ENCODE measurements at places on chromosomes 4 and X.

GRCh38 chr4:8705161-8706145 is 112.9 kb downstream of the CPZ start:
- no peak for DNase-seq

DNA sequence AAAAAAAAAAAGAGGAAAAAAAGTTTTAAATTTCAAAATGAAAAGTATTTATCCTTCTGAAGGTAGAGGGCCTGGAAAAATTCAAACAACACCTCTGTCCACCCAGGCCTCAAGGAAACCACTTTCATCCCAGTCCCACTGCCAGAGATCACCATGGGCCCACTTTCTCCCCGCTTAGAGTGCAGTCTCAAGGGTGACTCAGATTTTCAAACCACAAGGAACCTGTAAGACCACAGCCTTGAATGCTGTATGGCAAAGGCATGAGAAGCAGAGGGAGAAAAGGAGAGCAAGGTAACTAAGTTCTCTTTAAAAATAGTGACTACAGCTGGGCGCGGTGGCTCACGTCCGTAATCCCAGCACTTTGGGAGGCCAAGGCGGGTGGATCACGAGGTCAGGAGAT is 87.9 kb upstream of the PACRGL start:
- DNase-seq = no peak

GRCh38 chrX:66638591-66639500 is at the start of gene EDA2R:
Gene EDA2R (minus strand): TSS chrX:66639078. CDS start chrX:66616020, 23,058 bp downstream.
- DNase-seq = peak; percentile 28

GRCh38 chrX:132665676-132666075 is 176.8 kb upstream of the MBNL3 start:
- no peak for DNase-seq

DNA sequence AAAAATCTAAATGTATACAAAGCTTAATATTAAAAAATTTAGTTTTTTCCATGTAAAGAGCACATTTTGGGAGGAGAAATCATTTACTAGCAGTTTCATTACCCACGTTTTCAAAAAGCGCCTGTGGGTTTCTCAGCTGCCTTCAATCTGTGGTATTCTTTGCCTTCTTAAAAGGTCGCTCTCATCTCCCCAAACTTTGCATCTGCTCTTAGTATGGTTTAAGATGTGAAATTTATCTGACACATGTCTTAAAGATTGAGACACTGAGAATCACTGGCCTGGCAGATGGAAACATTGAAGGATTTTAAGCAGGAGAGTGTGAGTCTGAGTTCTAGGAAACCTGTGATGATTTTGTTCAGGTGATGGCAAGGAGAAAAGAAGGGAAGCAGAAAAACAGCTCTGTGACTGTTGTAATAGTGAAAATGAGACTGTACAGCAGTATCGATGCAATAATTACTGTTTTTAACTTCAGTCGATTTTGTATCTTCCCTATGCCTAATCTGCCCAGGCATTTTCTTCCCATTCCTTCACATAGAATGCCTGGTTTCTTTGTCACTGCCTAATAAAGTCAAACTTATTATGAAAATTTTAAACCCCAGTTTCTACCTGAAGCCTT is 75.9 kb downstream of the PAQR3 start:
- no peak for DNase-seq

DNA sequence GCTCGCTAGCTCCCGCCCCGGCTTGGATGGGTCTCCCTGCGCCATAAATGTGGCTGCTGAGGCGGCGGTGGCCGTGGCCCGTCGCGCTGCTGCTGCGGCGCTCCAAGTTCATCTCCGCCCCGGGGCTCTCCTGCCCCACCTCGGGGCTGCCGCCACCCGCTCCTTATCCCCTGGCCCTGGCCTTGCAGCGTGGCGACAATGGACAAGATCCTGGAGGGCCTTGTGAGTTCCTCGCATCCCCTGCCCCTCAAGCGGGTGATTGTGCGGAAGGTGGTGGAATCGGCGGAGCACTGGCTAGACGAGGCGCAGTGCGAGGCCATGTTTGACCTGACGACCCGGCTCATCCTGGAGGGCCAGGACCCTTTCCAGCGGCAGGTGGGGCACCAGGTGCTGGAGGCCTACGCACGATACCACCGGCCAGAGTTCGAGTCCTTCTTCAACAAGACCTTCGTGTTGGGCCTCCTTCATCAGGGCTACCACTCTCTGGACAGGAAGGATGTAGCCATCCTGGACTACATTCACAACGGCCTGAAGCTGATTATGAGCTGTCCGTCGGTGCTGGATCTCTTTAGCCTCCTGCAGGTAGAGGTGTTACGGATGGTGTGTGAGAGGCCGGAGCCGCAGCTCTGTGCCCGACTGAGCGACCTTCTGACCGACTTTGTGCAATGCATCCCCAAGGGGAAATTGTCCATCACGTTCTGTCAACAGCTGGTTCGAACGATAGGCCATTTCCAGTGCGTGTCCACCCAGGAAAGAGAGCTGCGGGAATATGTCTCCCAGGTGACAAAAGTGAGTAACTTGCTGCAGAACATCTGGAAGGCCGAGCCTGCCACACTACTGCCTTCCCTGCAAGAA is 763 bp downstream of the USP38 start:
- peak; percentile 24 for DNase-seq

DNA sequence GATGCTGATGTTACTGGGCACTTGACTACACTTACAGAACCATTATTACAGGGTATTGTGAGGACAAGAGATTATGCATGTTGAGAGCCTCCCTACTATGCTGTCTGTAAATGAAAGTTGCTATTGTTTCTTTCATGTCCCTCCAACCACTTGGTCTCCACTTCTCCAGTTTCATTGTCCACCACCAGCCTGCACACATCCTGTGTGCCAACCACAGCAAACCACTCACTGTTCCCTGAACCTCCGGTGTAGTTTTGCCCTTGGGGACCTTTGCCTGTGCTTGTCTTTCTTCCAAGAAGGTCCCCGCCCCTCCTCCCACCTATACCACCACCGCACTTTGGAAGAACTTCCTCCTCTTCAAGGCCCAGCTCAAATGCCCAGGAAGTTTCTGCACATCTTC is 43.1 kb upstream of the AFF2 start:
- no peak for DNase-seq

- no peak for DNase-seq
These were observed 6.5 kb downstream of the CRLF2 start for GRCh38 chrX:1205681-1206611.

DNA sequence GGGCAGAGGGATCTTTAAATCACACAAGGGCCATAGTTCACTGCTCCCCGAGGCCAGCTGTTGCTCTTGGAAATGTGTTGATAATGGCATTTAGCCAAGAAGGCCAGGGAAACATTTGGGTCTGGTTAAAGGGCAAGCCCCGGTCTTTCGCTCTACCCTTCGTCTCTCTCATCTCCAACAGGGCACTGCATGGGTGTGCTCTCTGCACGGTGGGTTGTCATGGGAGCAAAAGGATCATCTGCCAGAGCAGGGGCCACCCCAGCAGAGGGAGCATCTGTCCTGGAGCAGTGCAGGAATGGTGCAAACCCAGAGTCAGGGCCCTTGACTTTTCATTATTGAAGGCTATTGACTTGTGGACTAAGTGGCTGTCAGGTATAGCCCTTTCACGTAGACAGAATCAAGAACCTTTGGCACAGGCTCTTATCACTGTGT is 22.7 kb upstream of the PGRMC2 start:
- no peak for DNase-seq

DNA sequence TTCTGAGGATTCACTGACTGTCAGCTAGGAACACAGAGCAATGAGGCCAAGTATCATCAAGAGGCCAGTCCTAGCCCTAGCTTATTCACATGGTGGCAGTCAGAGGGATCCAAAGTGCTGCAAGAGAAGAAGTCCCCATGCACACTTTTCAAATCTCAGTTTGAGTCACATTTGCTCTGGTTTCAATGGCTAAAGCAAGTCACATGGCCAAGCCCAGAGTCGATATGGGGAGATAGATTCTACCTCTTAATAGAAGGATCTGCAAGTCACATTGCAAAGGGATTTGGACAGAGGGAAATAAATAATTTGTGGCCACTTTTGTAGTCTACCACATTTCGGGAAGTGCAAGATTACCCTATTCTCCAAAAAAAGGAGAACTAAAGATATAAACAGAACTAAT is 3.7 kb upstream of the LCORL start:
- DNase-seq = no peak

- no peak for DNase-seq
These were observed 195.6 kb downstream of the SNCA start for GRCh38 chr4:89641367-89641687.
